Adrenal gland (tissue), 19 donors: ENCODE measurements at places on chromosomes 12 and 14. TPM values are rescaled to one million over a fixed set of nuclear protein-coding genes. Genes with fewer than 3 reads are reported as not detected.

HOXC12 gene
- polyA plus RNA-seq: not detected

FGF6 gene
- not detected for polyA plus RNA-seq

B4GALNT1 gene
- polyA plus RNA-seq: 1.3 TPM

TRIM9 gene
- 2.3 TPM for polyA plus RNA-seq

GLT8D2 gene
- 14.7 TPM for polyA plus RNA-seq

SAMD15 gene
- polyA plus RNA-seq: 0.51 TPM

TAS2R20 gene
- 0.24 TPM for polyA plus RNA-seq

NRXN3 gene
- 4.2 TPM for polyA plus RNA-seq

COL2A1 gene
- polyA plus RNA-seq: 0.16 TPM

FBLN5 gene
- polyA plus RNA-seq: 85.8 TPM

DAAM1 gene
- polyA plus RNA-seq: 19.5 TPM

TAS2R8 gene
- not detected for polyA plus RNA-seq

CLEC2B gene
- 11.2 TPM for polyA plus RNA-seq

MAP4K5 gene
- polyA plus RNA-seq: 17.5 TPM

TGM1 gene
- polyA plus RNA-seq: 2.2 TPM

TGFB3 gene
- 29.1 TPM for polyA plus RNA-seq

KERA gene
- polyA plus RNA-seq: not detected

RNU4-1 gene
- not detected for polyA plus RNA-seq

PLBD1 gene
- polyA plus RNA-seq: 3.4 TPM

RTL1 gene
- polyA plus RNA-seq: 2.6 TPM

TMEM121 gene
- 2.0 TPM for polyA plus RNA-seq

GPR135 gene
- polyA plus RNA-seq: 2.5 TPM
